ENCODE measurements at places on chromosomes 7 and 10.
A peak's percentile ranks its signal among the peaks of the same experiment; 100 is the strongest.

DNA sequence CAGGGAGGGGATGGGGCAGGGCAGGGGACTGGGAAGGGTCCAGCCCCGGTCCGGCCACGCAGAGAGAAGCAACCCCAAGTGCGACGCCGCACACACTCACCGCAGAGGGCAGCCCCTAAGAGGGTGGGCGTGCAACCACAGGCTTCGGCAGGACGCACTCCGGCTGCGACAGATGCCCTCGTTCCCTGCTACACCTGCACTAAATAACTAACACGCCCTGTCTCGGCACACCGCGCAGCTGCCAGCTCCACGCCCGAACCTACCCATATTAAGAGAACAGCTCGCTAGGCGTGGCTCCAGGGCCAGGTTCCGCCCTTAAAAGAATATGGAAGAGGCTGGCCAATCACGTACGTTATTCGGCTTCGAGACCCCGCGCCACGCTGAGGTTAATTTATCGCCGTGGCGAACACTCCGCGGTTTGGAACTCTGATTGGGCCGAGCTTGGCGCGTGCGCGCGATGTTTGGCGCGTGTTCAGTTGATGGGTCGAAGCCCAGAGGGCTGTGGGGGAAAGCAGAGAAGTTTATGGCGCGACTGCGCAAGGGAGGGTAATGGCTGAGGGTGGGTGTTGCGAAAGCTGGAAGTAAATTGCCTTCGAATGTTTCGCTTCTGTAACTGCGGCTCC, 91.1 kb downstream of the OR13A1 start:
- DNase-seq, result no peak

GRCh38 chr7:54330216-54330800, 211.9 kb upstream of the VSTM2A start:
- no peak for DNase-seq

DNA sequence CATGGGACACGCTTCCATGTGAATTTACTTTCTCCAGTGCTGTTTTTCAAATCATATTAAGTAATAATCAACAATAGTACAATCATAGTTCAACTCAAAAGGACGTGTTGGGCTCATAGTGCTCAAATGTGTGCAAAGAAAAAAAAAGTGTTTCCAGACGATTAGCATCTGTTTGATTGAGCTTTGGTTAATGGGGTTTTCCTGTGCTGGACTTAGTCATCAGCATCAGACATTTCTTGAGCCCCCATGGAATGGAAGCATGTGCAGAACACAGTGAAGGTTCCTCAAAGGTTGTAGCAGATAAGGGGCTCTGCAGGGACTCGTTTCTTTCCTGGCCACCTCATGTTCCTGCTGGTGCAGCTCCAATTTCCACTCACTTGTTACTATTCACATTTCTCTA, 233.9 kb downstream of the PAXIP1 start:
- no peak for DNase-seq

- DNase-seq, result peak; percentile 49
Measured at GRCh38 chr7:43108255-43109011, 4.0 kb upstream of the HECW1 start.

DNA sequence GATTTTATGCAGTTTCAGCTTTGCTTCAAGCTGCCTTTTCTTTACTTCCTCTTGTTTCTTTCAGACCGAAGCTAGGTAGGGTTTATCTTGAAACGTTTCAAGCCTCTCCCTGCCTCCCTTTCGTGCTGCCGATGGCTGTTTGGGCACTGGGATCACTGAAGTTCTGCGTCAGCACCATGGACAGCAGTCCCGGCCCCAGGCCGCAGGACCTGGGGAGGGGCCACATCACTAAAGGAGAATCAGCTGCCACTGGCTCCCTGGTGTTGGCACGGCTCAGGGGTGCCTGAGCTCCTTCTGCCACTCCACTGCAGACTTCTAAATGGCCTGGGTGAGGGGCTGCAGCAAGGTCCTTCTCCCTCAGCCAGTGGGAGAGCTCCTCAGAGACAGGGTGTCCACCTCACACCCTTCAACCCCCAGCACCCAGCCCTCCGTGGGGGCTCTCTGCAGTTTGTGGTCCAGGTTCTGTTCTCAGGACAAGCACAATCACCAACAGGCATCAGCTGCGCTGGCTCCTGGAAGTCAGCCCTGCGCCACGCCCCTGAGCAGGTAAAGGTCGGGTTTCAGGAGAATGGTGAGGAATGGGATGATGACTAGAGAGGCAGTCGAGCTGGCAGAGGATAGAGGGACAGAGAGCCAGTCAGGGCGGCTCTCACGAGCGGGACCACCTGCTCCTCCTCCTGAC, 387.2 kb downstream of the TCERG1L start:
- no peak for DNase-seq

DNA sequence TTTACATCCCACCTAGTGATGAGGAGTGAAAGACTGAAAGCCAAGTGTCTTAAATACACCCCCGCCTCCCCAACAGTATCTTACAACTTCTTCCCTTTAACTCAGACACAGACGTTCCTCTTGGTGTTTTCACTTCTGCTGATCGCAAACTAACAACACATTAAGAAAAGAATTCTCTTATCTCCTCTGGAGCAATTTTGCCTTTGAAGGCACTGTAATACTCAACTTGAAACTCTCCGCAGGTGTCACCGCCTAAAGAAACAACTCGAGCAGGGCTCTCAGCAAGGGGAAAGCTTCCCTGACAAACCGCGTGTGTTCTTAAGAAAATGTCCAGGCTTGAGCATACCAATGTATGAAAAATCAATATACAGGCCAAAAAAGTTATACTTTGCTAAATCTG, 452 bp downstream of the SEMA3C start:
- DNase-seq, result no peak

DNA sequence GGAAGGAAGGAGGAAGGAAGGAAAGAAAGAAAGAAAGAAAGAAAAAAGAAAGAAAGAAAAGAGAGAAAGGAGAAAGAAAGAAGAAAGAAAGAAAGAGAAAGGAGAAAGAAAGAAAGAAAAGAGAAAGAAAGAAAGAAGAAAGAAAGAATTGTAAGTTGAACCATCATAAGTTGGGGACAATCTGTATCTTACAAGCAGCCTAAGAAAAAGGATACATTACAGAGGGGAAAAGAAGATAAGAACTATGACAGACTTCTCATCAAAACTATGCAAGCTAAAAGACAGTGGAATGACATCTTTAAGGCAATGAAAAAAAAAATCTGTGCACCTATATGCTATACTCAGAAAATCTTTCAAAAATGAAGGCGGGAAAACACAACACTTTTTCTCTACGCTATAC, 50.3 kb upstream of the SP4 start:
- no peak for DNase-seq

- no peak for DNase-seq
Measured at GRCh38 chr10:103612462-103613365, 119.2 kb downstream of the NEURL1 start.

DNA sequence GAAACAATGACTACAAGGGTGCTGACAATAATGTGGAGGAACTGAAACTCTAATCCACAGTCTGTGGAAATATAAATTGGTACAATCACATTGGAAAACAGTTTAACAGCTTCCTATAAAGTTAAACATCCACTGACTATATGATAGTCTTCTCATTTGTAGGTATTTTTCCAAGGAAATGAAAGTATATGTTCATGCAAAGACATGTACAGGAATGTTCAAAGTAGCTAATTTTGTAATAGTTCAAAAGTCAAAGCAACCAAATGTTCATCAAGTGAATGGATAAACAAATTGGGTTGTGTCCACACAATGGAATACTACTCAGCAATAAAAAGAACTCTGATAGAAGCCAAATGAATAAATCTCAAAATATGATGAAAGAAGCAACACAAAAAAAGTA, 626.0 kb upstream of the IGFBP3 start:
- DNase-seq, result no peak

DNA sequence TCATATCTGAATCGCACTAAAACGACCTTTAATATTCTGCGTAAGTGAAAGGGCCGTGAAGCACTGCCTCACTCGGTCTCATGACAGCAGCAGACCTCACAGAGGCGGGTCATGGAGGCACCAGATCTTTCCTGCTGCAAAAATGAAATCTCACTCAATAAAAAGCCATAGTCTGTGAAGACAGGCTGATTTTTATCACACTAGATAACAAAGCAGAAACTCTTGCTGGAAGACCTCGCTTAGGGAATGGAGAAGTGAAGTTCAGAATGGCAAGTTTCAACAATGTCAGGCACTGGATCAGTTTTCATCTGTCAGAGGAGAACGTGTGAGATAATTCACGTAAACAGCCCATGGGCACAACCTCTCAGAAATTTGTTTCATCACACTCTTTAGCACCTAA, 8.0 kb downstream of the SEPHS1 start:
- DNase-seq, result no peak

GRCh38 chr10:22152403-22152802, 65.4 kb downstream of the EBLN1 start:
- DNase-seq, result no peak

DNA sequence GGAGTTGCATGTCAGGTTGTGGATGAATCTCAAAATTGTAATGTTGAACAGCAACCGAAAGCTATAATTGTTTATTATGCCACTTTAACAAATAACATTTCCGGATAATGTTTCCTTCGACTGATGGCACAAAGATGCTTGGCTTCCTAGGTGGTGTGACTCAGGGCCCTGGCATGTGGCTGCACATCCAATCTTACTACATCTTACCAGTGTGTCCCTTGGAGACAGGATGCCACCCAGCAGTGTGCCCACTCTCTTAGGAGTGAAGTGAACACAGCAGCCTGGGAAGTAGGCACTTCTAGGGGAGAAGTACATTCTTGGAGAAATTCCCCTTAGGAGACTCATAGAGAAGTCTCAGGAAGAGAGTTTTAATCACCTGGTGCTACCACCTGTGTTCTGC, 33.0 kb upstream of the GPR26 start:
- DNase-seq, result no peak

DNA sequence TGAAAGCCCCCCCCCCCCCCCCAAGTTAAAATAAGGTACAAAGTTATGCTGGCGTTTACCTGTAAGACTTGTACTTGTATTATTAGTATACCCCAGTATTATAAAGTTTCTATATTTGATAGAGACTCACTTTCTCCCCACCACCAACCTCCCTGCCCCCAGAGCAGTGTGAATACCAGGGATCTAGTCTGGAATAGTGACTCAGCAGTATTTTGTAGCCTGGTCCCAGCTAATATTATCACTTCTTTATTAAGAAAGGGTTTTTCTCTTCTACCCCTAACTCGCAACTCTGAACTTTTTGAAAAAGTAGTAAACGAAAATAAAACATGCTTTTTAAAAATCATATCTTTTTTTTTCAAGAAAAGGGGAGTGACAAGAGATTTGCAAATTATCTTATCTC, 26.7 kb downstream of the GLI3 start:
- DNase-seq, result no peak

DNA sequence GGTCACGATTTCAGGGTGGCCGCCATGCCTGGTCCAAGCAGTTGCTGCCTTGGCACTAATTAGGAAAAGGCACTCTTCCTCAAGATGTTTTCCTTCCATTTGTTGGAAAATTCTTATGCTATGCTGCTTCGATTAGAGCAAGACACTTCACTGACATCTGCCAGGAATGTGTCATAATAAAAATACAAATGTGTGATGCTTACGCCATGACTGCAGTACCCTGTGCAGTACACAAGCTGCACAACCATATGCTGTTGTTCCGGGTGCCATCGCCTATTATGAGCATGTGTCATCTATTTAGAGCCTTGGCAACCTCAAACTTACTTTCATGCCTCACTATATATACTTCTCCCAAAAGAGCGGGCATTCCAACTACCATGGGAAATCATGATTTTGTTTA, 14.9 kb upstream of the MPP7 start:
- no peak for DNase-seq

DNA sequence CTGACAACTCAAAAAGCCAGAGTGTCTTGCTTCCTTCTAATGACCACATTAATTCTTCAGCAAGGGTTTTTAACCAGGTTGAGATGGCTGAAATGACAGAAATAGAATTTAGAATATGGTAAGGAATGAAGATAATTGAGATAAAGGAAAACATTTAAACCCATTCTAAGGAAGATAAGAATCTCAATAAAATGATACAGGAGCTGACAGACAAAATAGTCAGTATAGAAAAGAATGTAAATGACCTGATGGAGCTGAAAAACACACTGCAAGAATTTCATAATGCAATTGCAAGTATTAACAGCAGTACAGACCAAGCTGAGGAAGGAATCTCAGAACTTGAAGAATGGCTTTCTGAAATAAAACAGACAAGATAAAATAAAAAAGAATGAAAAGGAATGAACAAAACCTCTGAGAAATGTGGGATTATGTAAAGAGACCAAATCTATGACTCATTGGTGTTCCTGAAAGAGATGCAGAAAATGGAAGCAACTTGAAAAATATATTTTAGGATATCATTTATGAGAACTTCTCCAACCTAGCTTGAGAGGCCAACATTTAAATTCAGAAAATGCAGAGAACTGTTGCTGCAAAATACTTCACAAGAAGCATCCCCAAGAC, 87.1 kb downstream of the SAMD9 start:
- DNase-seq, result no peak

GRCh38 chr10:127293640-127294039, 97.2 kb upstream of the INSYN2A start:
- peak; percentile 21 for DNase-seq

- no peak for DNase-seq
Measured at GRCh38 chr7:39428221-39428620, 138.0 kb upstream of the YAE1 start.

- no peak for DNase-seq
Measured at GRCh38 chr7:33716581-33717477, 188.5 kb upstream of the BMPER start.

All from stimulated activated CD4-positive, alpha-beta T cell treated with anti-CD3 and anti-CD28 coated beads, TNF-alpha, amount 100 ng/mL, for 48 hours (primary cell).